ENCODE measurements at places on chromosomes 11 and 22.

- no peak for DNase-seq
Observed at GRCh38 chr11:18061351-18061750, 15.3 kb upstream of the TPH1 start.

DNA sequence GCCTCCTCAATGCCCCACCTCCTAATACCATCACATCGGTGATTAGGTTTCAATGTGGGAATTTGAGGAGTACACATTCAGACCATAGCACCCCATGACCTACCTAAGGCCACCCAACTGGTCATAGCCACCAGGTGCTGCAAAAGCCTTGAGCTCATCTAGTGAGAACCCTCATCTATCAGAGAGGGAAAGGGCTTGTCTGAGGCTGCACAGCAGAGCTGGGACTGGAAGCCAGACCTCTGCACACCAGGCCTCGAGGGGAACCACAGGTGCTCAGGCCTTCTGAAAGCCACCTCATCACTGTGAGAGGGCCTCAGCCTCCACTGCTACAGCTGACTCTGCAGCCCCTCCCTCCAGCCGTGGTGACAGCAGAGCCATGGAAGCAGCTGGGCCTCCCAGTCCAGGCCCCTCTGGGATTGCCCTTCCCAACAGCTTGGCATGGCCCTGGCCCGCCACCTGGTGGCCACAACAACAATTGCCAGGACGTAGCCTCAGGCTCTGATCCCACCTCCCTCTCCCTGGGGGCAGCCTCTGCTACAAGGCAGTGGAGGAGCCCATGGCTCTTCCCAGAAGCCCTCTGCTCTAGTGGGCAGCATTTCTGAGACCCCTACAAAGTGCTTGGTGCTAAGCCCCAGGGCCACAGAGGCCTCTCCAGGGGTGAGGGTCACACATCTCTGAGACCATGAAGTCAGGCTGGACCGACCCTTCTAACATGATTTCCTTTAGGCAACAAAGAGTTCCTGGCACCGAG lies 41.0 kb upstream of the PRDM11 start:
- peak; percentile 52 for DNase-seq

- no peak for DNase-seq
Observed at GRCh38 chr22:20781272-20781990, 7.5 kb downstream of the SERPIND1 start.

- DNase-seq, result no peak
Observed at GRCh38 chr22:28027453-28028448, 108.7 kb upstream of the PITPNB start.

GRCh38 chr11:65317025-65317786 lies 2.5 kb downstream of the CDC42EP2 start:
- no peak for DNase-seq

DNA sequence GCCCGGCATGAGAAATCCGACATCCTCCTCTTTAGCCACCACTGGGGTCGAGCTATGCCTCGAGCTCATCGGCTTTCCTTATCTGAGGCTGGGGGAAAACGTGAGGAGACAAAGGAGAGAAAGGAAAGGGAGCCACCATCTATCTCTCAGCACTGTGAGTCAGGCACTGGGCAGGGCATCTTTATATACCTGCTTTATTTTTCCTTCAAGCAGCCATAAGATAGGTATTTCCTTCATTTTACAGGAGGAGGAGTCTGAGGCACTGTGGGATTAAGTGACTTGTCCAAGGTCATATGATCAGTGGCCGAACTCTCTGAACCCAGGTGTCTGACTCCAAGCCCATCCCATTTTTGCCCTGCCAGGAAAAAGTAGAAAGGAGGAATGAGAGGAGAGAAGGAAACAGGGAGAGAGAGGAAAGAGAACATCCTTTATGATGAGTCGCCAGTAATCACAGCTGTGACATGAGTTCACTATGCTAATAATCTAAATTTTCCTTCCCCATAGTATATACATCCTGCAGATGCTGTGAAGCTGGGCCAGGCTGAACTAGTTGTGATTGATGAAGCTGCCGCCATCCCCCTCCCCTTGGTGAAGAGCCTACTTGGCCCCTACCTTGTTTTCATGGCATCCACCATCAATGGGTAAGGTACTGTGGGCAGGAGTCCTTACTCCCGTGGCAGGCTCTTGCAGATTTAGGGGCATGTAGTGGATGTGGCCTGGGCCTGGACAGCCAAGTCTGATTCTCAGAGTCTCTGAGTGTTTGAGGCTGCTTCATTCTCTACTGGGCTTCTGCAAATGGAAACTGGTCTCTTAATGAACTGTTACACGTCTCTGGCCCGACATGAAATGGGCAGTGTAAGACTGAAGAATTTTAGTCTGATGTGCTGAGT lies 21.8 kb downstream of the NAT10 start:
- no peak for DNase-seq

GRCh38 chr22:44698531-44699421 lies 3.2 kb upstream of the PRR5 start:
- DNase-seq, result no peak

All from GM12891 (cell line).